ENCODE measurements at places on chromosomes 3 and 15. TPM values are rescaled to one million over a fixed set of nuclear protein-coding genes. Genes with fewer than 3 reads are reported as not detected.
A peak's percentile ranks its signal among the peaks of the same experiment; 100 is the strongest.

GOLGA8M gene
- 1.3 TPM for total RNA-seq

DNA sequence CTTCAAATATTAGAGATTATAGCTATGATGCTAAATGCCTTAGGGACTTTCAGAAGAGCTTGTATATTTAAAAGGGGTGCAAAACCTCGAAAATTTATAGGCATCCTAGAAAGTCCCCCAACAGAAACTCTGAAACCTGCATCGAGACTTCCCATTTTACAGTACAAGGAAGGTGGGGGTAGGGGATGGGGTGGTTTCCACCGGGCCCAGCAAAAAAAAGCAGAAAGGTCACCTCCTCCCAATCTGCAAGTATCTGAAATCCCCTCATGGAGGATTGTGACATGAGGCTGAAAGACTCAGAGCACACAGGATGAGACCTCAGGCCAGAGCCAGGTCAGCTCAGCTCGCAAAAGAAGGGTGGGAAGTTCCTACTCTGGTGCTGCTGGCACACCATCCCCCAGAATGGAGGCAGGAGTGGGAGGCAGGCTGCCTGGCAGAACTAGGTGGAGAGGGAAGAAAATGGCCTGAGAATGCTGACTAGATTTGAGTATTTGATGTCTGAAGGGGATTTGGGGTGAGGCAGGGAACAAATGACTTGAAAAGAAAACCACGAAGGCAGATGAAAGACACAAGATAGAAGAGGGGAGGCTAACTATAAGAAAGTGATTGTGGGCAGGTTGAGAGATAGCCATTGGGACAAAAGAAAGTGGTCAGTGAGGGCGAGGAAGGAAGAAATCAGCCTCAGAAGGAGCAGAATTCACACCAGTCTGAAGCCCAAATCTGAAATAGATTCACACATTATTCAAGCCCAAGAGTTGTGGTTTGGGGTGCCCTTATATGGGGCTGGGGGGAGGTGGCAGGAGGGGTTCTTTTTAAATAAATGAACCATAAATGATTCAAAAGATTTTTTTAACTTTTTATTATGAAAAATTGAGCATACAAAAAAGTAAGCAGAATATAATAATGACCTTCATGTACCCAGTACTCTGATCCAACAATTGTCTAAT lies 22.5 kb upstream of the TSC22D2 start:
- no peak for DNase-seq

DNA sequence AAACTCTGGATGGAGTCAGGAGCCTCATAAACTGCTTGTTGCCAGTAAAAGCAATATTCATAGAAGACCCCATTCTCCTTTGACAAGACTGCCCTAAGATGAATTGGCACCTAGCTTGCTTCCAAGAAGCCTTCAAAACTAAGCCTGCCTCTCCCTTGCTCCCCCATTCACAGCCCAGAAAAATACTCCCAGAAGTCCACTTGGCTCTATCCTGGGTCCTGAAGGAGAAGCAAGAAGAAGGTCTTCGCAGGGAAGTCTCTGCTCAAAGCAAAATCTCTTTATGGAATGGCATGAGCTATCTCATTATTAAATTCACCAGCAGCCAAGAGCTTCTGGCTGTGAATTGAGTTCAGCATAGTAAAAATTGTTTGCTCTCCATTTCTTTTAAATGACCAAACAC lies 230.2 kb upstream of the ARRDC4 start:
- DNase-seq: no peak

DUOXA2 gene
- total RNA-seq: not detected

- DNase-seq: peak; percentile 62
These were observed 191.0 kb downstream of the EPHB1 start for GRCh38 chr3:134985864-134986715.

GRCh38 chr3:31448035-31448881 lies 84.5 kb upstream of the STT3B start:
- no peak for DNase-seq

DNA sequence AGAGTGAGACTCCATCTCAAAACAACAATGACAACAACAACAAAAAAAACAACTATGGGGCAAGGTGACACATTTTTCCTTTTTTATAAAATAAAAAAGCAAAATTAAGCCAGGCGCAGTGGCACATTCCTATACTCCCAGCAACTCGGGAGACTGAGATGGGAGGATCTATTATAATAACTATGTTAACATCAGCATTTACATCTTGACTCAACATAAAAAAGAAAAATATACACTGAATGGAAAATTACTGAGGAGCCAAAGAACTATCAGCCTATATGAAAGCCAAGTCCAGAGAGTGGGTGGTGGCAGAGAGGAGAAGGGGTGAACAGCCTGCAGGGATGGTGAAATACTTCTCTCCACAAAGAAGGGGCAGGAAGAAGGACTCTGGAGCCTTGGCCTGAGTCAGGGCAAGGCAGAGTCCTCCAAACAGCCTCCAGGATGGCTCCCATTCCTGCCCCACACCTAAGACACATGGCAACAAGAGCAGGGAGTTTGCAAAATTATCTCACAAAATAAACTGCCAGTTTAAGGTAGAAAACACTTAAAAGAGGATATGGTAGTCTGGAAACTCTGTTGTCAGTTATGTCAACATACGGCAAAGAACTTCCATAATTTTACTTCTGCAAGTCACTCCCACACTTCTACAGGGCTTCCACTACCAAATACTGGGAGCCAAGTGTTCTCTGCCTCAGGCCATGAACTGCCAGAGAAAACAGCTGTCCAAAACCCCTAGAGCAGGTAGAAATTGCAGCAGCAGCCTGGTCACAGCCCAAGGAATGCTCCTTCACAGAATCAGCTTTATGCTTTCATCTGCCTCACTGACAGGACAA lies 25.9 kb downstream of the HSPBAP1 start:
- DNase-seq: no peak

DNA sequence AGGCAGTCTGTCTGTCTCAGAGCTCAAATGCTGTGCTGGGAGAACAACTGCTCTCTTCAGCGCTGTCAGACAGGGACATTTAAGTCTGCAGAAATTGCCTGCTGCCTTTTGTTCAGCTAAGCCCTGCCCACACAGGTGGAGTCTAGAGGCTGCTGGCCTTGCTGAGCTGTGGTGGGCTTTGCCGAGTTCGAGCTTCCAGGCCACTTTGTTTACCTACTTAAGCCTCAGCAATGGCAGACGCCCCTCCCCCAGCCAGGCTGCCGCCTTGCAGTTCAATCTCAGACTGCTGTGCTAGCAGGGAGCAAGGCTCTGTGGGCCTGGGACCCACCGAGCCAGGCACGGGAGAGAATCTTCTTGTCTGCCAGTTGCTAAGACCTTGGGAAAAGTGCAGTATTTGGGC lies 25.0 kb upstream of the RPP14 start:
- no peak for DNase-seq

DNA sequence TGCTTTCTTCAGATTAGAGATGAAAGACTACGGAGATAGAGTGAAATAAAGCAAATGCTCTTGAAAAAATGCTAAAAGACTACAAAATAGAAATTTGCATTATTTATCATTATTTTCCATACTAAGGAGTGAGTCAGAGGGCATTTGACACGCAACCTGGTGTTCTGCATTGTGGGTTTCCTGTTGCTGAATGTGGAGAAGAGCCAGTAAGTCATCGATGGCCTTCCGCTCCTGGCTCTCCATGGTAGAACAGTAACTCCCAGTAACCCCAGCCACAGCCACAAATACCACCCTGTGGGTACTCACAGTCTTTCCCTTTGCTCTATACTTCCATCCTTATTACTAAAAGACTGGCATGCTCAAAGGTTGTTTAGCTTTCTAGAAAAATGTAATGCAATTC lies 61.5 kb downstream of the CGGBP1 start:
- DNase-seq: no peak

DNA sequence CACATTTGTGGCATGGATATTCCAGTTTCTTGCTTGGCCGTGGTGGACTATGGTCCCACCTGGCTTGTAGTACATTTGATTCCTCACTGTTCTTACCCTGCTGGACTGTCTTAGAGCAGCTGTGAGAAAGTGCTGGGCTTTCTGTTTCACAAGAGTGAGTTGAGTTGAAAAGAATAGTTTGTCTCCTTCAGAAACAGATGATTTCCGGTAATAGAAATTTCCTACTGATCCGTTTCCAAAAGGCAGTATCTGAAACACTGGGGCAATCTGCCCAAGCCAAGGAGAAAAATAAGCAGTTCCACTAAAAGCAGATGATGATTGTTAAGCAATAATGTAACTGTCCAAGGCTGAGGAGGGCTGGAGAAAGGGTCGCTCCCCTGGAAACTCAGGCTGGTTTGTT lies 96.0 kb downstream of the SUCLG2 start:
- peak; percentile 35 for DNase-seq

GRCh38 chr3:125389282-125389681 lies 14.2 kb upstream of the ZNF148 start:
- DNase-seq: no peak

ARL14 gene
- not detected for total RNA-seq

PARP16 gene
- 5.0 TPM for total RNA-seq

PCSK6 gene
- 14.3 TPM for total RNA-seq

DNA sequence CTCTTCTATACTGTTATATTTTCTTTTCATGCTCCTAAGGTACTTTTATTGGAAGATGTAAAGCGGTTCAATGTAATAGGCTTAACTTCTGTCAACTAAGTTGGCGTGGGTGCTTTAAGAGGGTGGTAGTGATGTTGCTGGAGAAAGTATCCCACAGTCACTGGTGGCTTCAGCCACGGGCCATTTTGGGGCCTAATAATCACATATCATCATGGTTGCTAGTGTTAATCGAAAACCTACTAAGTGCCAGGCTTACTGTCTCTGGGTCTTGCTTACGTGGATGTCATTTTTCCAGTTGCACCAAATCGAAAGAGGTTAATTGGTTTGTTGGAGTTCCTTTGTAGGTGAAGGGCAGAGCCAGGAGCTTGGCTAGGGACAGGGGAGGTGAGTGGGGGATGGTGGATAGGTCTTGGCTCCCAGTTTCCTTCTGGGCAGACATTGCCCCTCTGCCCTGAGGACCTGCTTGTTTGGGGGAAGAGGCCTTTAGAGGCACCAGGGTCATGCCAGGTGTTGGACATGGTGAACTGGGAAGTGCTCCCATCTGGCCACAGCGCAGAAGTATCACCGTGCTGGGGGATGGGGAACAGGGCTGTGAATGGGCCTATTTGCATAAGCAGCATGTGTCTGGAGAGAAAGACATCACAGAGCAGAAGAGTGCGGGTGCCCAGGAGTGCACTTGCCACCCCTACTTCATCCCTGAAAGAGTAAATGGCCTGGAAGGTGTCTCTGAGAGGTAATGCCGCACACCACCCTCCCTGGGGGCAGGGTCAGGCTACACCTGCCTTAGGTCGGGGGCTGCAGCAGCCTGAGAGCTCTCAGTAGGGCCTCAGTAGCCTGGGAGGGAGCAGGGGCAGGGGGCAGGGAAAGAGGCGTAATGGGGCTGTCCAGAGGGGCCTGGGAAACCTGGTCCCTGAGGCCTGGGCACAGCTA lies 62.4 kb upstream of the POLG start:
- no peak for DNase-seq

CHRD gene
- total RNA-seq: 18.3 TPM

DAZL gene
- 0.06 TPM for total RNA-seq

GRCh38 chr15:69974321-69974720 lies 123.4 kb downstream of the TLE3 start:
- no peak for DNase-seq

All from spinal cord (tissue), 10 donors.